ENCODE measurements at places on chromosomes 11 and 22.

DNA sequence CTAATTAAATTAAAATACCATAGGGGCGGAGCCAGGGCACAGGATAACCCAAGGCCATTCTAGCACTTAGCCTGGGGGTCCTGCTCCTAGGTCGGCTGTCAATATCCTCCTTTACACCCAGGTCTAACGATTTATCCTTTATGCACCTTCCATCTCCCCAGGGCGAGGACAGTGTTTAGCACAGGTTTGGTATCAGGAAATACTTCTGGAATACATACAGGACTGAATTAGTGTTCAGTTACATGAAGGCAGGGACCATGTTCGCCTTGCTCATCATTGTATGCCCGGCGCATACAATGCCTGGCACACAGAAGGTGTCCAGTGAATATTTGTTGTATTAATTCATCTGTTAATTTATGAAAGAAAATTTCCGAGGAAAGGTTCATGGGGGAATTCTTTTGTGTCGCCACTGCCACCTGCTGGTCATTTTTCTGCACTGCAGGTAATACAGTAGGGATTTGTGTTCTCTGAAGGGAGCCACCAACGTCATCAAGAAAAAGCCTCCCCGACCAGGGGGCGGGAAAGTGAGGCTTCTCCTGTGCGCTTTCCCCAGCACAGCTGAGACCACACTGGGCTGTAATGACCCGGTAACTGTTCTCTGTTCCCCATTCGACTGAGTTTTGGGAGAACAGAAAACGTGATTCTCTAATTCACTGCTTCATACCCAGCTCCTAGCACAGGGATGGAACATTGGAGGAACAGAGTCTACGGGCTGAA lies 68.7 kb upstream of the ASPHD2 start:
- DNase-seq, result peak; percentile 66

- no peak for DNase-seq
Measured at GRCh38 chr22:35961480-35962295, 66.9 kb downstream of the RBFOX2 start.

DNA sequence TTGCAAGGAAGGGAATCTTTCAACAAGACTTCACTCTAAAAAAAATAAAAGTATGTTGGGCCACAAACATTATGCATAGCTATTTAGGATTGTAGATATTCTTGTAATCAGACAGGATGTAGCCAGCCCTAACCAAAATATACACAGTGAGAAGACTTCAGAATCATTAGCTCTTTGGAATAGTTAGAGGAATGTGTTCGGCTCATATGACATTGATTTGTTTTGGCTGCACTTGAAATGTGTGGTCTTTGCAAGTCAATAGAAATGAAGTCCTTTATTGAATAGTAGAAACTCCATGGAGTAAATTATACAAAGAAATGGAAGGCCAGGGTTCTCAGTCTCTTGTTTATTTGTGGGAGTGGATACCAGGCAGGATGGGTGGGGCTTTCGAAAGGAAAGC lies 692.1 kb downstream of the NTM start:
- no peak for DNase-seq

- no peak for DNase-seq
Measured at GRCh38 chr11:47161134-47161854, 15.4 kb downstream of the ARFGAP2 start.

GRCh38 chr11:64247729-64248531 lies 1.2 kb upstream of the PPP1R14B start:
- DNase-seq, result no peak

GRCh38 chr11:76604626-76605241 lies 65.8 kb downstream of the LRRC32 start:
- no peak for DNase-seq

- no peak for DNase-seq
Measured at GRCh38 chr22:39525658-39525975, 5.3 kb downstream of the ATF4 start.

DNA sequence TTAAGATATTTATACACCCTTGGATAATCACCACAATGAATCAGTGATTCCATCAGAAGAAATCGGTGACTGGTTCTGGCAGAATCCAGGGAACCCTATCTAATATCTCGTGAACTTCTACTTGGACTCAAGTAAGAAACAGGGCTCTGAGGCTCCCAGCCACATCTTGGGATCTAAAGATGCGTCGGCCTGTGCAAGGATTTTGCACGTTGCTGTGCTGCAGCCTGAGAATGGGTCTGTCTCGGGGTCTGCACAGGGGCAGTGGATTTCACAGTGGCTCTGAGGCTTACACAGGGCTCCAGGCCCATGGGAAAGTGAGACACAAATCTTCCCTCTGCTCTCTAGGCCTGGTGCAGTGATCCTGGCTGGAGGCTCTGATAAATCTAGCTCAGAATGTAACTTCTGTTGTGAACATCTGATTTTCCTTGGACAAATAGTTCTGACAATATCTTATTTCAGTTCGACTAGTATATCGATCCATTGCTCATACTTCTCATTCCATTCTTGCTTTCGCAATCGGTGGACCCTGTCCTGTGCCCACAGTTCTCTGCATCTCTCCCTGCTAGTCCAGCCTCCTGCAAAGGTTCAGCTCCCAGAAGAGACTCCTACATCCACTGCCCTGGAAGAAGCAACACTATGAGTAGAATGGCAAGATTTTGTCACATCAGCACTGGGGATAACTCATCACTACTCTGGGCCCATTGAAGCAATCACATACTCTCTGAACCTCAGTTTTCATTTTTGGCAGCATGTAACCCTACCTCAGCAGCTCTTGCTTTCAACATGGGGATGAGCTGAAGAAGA lies 105.5 kb upstream of the TOP3B start:
- DNase-seq, result no peak

GRCh38 chr22:35837101-35837727 lies 119.5 kb downstream of the APOL5 start:
- DNase-seq, result no peak

- DNase-seq, result no peak
Measured at GRCh38 chr11:6632116-6633073, 13.2 kb upstream of the TPP1 start.

DNA sequence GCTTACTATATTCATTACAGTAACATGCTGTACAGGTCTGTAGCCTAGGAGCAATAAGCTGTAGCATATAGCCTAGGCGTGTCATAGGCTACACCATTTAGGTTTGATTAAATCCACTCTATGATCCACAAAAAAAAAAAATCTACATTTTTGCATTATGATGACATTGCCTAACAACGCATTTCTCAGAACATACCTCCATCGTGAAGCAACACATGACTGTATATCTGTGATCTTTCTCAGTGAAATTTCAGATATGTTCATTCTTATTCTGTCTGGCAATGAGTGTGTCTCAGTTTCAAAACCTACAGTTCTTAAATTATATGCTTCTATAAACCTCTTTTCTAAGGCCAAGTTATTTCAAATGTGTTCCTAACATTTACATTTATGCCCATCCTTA lies 140.3 kb downstream of the CADM1 start:
- DNase-seq, result no peak

GRCh38 chr11:124075841-124076651 lies 34.9 kb upstream of the OR10G7 start:
- DNase-seq, result peak; percentile 47

GRCh38 chr11:79078456-79078855 lies 362.4 kb downstream of the TENM4 start:
- no peak for DNase-seq

- peak; percentile 91 for DNase-seq
Measured at GRCh38 chr11:68038718-68039525, at the start of gene TCIRG1. TSS of gene TCIRG1 (plus strand) at chr11:68039025. CDS start at chr11:68041272, 2,247 bp downstream.

- no peak for DNase-seq
Measured at GRCh38 chr11:94870422-94870821, 102.3 kb downstream of the AMOTL1 start.

GRCh38 chr11:35115688-35116030 lies 23.3 kb upstream of the CD44 start:
- no peak for DNase-seq

GRCh38 chr22:23063539-23064380 lies 6.6 kb upstream of the GNAZ start:
- DNase-seq, result peak; percentile 39

- DNase-seq, result no peak
Measured at GRCh38 chr11:125465701-125466100, 30.4 kb downstream of the FEZ1 start.

DNA sequence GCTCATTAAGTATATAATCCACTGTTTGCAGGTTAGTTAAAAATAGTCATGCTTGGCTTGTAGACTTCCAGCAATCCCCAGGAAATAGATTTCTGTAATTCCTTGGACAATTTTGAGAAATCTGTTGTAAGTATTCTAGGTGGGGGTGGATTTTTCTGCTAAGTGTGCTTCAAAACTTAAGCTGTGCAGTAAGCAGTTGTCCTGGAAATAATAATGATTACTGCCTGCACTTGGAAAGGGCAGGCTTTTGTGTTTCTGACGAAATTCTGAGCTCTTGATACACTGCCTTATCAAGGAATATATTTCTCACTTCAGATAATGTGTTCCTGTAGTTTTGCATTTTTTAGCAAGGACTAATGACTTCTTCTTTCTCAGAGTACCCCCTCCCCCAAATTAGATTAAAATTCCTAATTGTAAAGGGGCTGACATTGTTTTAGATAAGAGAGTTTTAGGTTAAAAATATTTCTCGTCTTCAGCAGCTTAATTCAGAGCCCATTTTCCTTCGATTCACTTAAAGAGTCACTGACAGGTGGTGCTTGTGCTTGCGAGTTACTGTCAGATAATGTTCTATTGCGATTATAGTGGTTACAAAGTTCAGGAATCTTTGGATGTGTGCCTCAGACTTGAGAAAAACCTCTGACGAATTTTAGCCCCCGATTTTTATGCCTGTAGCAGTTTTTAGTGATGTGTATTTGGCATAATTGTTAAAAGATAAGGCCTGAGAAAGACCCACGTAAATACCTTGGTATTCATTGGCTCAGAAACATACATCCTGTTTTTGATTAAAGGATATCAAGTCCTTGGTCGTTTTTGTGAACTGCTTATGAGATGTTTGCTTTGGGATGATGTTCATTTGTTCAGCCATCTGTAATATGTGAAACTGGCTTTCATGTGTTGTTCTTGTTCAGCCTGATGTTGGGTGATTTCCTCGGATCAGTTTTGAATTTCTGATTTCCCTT lies 120.5 kb downstream of the HIPK3 start:
- no peak for DNase-seq

All from ureter (tissue), 1 donor.